ENCODE measurements at places on chromosomes 5 and 9. TPM values are rescaled to one million over a fixed set of nuclear protein-coding genes. Genes with fewer than 3 reads are reported as not detected.

GRCh38 chr5:42874621-42875198, 63.0 kb upstream of the SELENOP start:
- DNase-seq = no peak

DNA sequence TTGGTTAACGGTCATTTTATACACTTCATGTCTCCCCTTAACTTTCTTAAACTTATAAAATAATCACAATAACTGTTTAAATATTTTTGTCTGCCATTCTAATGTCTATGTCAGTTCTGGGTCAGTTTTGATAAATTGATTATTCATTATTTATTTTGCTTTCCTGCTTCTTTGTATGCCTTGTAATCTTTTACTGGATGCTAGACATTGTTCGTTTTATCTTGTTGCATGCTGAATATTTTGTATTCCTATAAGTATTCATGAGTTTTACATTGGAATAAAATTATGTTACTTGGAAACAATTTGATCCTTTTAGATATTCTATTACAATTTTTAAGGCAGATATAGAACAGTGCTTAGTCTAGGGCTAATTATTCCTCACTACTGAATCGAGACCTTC, 952.0 kb downstream of the NR2F1-AS1 start:
- no peak for DNase-seq

DNA sequence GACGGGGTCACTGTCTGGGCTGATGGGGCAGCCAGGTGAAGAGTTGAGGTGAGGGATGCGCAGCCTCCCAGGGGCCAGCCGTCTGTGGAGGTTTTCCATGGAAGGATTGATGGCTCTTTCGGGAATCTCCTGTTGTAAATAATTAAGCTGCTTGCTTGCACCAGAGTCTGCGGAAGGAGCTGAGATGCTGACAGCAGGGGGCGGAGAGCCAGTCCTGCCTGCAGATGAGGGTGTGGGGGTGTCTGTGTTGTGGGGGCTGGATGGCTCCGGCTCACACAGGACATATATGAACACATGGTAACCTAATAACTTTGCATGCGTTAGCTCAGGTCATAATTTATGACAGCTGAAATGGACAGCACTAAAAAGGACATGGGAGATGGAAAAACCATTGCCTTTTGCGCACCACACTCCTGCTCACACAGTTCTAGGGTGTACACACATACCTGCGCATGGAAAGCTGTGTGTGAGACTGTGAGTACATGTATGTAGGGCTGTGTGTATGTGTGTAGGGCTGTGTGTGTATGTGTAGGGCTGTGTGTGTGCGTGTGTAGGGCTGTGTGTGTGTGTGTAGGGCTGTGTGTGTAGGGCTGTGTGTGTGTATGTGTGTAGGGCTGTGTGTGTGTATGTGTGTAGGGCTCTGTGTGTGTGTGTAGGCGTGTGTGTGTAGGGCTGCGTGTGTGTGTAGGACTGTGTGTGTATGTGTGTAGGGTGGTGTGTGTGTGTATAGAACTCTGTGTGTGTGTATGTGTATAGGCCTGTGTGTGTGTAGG, 36.8 kb upstream of the SEMA4D start:
- no peak for DNase-seq

DNA sequence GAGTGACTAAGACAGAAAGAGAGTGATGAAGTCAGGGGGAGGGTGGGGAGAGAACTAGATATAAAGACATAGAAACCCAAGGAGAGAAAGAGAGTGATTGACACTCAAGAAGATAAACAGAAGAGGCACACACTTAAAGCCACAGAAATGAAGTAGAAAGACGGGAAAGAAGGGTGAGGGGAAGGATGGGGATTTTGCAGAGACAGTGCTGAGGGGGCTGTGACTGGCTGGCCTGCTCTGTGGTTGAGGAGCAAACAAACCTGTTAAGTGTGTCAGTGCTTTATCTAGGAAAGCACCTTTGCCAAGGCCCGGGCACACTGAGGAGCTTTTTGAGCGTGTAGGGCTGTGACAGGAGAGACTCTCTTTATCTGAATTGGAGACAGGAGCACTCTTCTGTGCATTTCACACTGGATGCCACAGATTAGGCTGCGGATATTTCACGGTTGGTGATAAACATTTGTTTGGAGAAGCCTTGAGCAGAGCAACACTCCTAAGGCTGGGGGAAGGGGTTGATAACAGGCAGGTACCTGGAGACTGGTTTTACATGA, 109.1 kb downstream of the DOCK2 start:
- DNase-seq = no peak

MELK gene
- polyA plus RNA-seq = 56.1 TPM

- no peak for DNase-seq
These were observed 48.7 kb downstream of the TIMD4 start for GRCh38 chr5:156914371-156914737.

GRCh38 chr5:158884827-158885518, 214.7 kb downstream of the EBF1 start:
- DNase-seq = no peak

- no peak for DNase-seq
These were observed 109.8 kb upstream of the SLC25A48 start for GRCh38 chr5:135724617-135725016.

NDUFA8 gene
- 105 TPM for polyA plus RNA-seq

- DNase-seq = no peak
These were observed 4.1 kb downstream of the ASB6 start for GRCh38 chr9:129637673-129638439.

HMGCR gene
- polyA plus RNA-seq = 132 TPM

GRCh38 chr5:111079846-111080245, 8.3 kb downstream of the TSLP start:
- DNase-seq = no peak

GRCh38 chr5:156380848-156381247, 53.9 kb downstream of the SGCD start:
- peak; percentile 76 for DNase-seq

DNA sequence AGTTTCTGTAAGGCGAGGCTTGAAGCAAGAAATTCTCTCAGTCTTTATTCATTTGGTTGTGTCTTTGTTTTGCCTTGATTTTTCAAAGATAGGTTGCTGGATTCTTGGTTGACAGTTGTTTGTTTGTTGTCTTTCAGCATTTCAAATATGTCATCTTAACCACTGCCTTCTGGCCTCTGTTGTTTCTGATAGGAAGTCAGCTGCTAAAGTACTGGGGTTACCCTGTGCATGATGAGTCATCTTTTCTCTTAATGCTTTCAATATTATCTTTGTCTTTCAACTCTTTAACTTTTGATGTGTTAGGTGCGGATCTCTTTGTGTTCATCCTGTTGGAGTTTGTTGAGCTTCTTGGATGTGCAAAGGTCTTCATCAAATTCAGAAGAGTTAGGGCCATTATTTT, 1571.3 kb downstream of the MAT2B start:
- DNase-seq = no peak

DNA sequence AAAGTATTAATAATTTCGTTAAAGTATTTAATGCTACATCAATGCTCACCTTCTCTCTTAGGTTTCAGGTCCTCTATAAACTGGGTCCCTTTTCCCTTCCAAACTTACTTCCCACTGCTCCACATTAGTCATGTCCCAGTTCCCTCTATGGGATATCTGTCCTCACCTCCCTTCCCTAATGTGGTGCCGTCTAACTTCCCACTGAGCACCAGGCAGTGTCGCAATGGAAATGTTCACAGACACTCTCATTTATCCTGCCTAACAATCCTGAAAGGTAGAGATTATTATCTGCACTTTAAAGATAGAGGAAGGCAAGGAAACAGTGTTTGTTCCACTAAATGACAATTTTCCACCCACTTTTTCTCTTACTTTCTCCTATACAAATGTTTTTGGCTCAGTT, 329.7 kb downstream of the CWC27 start:
- DNase-seq = no peak

GRCh38 chr5:178640331-178641045, 13.6 kb upstream of the CLK4 start:
- no peak for DNase-seq

GRCh38 chr5:83253720-83254119, 176.4 kb downstream of the XRCC4 start:
- DNase-seq = no peak

C5orf34 gene
- 2.9 TPM for polyA plus RNA-seq

ENTPD8 gene
- polyA plus RNA-seq = not detected

DNA sequence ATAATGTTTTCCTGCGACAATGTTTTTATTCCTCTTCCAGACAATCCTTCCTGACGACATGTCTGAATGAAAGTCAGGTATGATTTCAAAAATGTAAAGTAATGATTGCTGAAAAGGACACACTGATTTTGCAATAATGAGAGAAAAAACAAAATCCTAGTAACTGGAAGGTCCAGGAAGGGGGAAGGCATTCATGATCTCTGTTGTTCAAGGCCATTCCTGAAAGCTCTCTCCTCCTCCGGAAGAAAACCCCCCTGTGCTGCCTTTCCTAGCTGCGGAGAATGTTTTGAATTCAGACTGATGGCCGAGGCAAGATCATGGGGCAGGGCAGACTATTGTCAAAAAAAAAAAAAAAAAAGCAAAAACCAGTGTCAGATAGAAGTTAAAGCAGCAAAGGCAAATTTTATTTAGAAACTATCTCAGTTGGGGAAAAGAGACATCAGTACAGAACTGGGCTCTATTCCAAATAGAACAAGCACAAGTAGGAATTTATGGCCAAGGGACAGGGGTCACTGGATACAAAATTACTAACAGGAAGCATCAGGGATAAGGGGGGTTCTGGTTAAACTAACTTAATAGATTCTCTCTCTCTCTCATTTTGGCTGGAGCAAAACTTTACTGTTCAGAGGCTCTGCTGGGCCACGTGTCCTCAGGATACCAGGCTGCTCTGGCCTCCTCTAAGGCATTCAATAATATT, 36.5 kb upstream of the CTSV start:
- no peak for DNase-seq

DNA sequence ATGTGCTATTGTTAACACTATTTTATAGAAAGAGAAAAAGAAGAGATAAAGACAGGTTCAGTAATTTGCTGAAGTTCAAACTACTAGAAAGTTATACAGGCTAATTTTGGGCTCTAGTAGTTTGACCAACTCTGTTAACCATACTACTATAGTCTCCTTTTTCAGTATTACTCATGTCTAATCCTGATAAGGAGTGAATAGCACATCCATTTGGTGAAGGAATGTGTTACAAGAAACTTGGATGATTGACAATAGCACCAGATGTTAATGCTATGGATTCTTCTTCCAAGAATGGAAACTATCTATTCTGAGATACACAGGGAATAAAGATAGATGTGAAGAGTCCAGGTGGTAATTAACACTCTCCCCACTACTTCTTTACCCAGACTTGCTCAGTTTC, 677.3 kb downstream of the PRELID2 start:
- peak; percentile 19 for DNase-seq

DNA sequence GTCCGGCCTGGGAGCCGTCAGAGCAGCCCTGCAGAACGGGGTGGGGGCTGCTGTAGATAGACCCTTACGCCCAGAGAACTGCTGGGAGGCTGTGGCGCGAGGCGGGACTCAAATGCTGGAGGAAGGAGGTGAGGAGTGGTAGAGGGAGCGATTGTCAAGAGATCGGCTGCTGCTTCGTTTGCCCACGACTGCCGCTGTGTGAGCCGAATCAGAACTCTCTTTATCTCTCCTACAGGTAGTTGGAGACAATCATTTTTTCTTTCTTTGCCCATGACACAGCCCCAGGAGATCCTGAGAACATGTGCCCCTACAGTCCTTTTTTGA, 456 bp downstream of the ZNF79 start:
- DNase-seq = no peak

GRCh38 chr5:169300468-169301385, at the start of gene SLIT3:
SLIT3 (minus strand) TSS chr5:169301139; CDS start chr5:169300709, 430 bp downstream.
- DNase-seq = peak; percentile 88

- DNase-seq = no peak
These were observed 409.5 kb upstream of the GRIA1 start for GRCh38 chr5:153080940-153081339.

DNA sequence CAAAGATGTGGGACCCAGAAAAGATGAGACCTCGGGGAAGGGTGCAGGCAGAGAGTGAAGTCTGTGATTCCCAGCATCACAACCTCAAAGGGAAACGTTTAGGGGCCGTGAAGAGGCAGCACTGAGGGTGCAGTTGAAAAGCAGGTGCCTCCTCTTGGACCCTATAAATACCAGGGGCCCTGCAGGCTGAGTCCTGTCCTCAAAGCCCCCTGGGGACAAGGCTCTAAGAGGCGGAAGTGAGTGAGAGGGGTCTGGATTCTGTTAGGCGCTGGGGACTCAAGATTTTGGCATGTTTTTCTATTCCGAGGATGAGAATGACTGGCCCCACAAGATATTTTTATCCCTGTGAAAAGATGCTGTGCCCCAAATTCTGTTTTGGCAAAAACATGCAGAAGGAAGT, 107.8 kb downstream of the THBS4 start:
- DNase-seq = no peak

GCNT4 gene
- 14.6 TPM for polyA plus RNA-seq

Data from fibroblast of lung (primary cell).